ENCODE measurements at places on chromosomes 5 and 9.

GRCh38 chr9:882416-882924, 41.0 kb downstream of the DMRT1 start:
- DNase-seq, result no peak

GRCh38 chr9:33676746-33677505, 118.4 kb upstream of the PRSS3 start:
- DNase-seq, result peak; percentile 80

GRCh38 chr5:115810761-115811160, 5.7 kb downstream of the CDO1 start:
- no peak for DNase-seq

DNA sequence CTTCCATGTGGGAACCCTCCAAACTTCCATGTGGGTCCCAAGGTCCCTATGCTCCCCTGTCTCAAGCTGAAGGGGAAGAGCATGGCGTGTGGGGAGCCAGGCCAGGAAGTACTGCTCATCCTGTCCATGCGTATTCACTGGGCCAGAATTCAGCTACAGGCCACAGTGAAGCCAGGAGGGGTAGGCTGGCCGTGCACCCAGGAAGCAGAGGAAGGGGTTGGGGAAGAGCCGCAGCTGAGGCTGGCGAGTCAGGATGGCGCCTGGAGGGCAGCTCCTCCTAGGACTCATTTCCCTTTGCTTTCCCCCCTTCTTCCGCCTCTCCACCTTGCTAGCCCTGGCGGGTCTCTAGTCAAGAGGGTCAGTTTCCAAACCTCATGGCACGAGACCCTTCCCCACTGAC, 57.4 kb downstream of the ROPN1L start:
- no peak for DNase-seq

DNA sequence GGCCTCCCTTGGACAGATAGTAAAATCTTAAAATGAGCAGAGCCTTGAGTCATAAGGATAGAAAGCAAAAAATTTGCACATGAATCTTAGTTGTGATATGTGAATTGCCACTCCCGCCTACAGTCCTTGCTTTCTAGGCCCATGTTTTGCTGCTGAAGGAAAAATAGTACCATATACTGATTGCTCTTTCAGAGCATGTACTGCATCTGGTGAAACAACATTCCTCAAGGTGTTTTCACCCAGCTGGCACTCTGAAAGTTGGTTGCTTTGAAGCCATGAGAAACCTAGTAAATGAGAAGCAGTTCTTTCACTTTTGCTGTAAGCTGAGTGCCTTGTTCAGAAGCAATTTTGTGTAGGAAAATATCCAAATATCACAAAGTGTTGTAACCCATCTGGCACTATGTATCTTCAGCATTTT, 10.3 kb downstream of the CDC37L1 start:
- no peak for DNase-seq

GRCh38 chr5:91053741-91054025, 329.4 kb downstream of the ARRDC3 start:
- no peak for DNase-seq

DNA sequence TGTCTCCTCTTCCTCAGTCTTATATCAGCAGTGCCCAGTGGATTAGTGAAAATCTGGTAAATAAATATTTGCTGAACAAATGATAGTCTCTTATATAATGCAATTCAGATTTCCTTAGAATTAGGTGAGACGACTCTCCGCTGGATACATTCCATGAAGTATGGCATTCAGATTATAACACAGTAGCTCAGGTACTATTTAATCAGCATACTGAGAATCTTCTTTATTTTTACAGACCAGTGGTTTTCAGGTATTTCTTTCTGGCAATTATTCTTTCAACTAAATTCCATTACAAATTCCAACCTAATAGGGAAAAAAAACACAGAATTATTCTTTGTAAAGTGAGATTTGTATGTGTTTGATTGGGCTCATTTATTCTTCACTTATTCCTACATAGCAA, 435.5 kb downstream of the TAF11L14 start:
- no peak for DNase-seq

GRCh38 chr5:136141561-136141960, 8.9 kb downstream of the SMAD5 start:
- no peak for DNase-seq

- DNase-seq, result no peak
These were observed 165.7 kb downstream of the NSG2 start for GRCh38 chr5:174211277-174211626.

DNA sequence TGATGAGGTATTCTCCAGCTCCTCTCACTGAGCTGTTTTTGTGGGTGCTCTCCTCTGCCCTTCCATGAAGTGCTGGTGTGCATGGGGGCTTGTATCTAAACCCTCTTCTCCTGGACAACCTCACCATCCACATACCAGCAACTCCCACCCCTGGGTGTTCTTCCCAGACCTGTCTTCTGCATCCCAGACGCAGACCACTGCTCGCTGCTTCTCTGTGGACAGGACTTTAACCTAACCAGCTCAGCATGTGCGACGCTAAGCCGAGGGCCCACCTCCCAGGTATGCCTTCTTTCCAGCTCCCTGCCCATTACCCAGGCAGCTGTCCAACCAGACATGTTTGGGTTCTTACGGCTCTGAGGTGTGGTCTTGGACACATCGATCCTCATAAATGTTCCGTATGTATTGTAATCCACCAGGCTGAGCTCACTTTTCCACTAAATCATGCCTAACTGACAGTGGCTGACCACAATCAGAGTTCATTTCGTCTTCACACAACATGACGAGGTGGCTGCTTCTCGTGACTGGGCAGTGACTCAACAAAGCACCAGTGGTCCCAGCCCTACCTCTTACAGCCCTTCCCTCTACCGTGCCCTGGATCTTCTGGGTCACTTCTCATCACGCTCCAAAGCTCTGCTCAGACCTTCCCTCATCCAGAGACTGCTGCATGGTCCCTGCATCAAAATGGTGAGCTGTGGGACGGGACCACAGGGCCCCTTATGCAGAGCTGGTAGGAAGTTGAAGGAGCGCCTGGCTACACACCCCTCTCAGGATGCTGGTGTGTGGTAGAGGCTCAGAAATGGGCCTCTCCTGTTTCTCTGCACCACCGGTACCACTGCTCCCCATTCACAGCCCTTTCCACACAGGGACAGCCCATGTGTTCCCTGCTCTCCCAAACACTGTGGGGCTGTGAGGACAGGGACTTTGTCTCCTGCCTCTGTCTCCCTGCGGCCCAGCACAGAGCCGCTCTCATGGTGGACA, 9.6 kb upstream of the PTGES2 start:
- no peak for DNase-seq

DNA sequence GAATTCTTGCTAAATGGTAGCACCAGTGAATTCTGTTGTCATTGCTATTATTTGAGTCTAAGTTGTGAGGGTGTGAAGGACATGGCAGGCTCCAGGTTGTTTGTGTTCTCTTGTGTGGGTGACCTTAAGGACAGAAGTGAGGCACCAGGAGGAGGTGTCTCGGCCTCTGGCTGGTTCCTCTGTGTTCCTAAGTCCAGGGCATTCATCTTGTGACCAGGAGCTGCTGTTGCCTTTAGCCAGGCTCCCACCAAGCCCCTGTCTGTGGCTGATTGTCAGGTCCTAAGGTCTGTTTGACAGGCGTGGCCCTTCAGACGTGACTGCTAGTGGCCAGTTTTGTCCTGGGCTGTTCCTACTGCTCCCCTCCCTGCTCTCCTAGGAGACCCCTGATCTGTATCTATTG, 89.4 kb downstream of the ANGPTL2 start:
- no peak for DNase-seq

GRCh38 chr5:73229271-73229670, 56.3 kb downstream of the TMEM174 start:
- no peak for DNase-seq

GRCh38 chr5:20000416-20000815, 12.4 kb upstream of the CDH18 start:
- no peak for DNase-seq

GRCh38 chr5:82151662-82152061, 126.5 kb downstream of the RPS23 start:
- no peak for DNase-seq

DNA sequence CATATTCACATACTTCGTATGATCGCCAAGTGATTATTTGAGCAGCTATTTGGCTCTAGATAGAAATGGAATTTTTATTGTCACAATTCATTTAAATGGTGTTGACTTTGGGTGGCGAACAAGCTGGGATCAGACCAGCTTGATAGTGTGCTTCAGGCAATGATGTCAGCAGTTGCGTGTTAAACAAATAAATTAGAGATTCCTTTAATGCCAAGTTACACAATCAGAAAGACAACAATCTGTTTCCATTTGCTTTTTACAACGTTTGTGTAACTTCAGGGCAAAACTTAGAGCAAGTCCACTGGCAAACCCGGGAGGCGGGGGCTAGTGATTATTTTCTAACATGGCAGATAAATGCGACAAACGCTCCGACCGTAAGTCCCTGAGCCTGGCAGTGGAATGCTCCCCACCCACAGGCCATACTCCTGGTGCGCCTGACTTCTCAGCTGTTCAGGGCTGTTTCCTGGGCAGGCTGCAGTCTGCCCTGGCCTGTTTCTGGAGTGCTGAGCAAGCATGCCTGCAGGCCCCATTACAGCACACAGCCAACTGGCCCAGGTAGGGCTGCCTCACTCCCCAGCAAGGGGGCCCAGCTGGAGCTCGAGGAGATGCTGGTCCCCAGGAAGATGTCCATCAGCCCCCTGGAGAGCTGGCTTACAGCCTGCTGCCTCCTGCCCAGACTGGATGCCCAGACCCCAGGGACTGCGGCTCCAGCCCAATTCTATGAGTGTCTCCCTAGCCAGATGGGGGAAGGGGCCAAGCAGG, 88.7 kb downstream of the BASP1 start:
- peak; percentile 26 for DNase-seq

DNA sequence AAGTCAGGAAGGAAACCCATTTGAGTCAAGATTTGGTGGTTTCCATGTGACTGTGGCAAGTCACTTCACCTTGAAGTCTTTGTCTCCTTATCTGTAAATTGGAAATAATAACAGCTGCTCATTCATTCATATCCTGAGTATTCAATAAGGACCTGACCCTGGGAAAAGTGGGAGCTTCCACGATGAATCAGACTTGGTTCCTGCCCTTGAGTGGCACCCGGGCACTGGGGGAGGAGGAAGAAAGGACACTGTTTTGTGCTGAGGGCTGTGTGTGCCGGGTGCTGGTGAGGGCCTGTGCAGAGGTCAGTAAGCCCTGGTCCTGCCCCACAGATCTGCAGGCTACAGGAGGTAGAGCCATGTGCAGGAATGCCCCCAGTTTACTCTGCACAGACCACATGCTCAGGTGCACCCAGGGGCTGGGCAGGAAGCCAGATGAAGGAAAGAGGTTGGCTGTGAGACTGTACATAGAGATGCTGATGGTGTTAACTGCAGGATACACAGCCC, 6.8 kb downstream of the NDST1 start:
- peak; percentile 32 for DNase-seq

DNA sequence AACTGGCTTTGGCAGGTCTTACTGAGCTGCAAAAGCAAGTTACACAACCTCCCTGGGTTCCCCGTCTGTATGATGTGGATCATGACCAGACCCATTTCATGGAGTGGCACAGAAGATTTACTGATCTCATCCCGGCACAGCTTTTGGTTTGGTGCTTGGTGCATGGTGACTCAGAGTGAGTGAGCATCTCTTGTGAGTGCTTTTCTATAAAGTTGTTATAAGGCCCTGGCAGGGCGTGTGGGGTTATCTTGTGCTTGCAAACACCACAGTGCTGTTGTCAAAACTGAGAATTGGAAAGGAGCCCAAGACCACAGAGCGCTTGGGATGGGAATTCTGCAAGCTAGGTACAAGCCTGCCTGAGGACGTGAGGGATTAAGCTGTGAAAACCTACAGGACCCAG, 425.2 kb downstream of the GADD45G start:
- no peak for DNase-seq

DNA sequence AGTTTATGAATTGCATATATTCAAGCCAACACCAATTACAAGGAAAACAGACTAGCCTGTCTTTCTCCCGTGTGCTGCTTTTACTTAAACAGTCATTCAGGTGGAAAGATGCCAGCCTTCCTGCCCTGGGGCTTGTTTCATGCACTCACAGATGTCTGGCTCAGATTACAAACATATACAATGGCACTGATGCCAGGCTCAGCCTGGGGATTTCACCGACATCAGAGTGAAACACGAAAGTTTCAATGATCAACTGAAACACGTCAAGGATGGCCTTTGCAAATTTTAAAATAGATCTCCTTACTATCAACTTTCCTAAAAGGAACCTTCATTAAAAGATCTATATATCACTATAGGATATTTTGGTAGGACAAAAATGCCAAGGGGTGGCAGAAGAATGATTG, 1576.5 kb downstream of the EFNA5 start:
- peak; percentile 94 for DNase-seq

GRCh38 chr5:17670353-17670752, 36.1 kb downstream of the TAF11L14 start:
- DNase-seq, result no peak

- no peak for DNase-seq
These were observed 43.3 kb upstream of the CTSL start for GRCh38 chr9:87682618-87683017.

GRCh38 chr5:78750281-78750680, 101.7 kb upstream of the LHFPL2 start:
- peak; percentile 62 for DNase-seq

- DNase-seq, result peak; percentile 87
These were observed 753 bp downstream of the FANCC start for GRCh38 chr9:95316794-95317118.

GRCh38 chr5:33929925-33930690, 6.1 kb upstream of the RXFP3 start:
- no peak for DNase-seq

DNA sequence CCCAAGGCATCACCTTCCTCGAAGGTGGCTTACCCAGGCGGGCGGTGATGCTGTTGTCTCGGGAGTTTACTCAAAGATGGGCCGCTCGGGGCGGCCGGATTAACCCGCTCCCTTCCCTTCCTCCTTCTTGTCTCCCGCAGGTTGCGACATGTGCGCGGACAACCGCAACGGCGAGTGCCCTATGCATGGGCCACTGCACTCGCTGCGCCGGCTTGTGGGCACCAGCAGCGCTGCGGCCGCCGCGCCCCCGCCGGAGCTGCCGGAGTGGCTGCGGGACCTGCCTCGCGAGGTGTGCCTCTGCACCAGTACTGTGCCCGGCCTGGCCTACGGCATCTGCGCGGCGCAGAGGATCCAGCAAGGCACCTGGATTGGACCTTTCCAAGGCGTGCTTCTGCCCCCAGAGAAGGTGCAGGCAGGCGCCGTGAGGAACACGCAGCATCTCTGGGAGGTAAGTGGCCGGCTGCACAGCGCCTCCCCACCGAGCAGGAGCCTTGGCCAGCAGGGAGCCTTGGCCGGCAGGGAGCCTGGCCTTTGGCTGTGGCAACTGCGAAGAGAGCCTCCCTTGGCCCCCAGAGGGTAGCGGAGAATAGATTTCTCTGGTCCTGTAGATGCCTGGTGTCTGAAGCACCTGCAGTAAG, 10.6 kb downstream of the PRDM6 start:
- peak; percentile 48 for DNase-seq
